Stimulated activated CD4-positive, alpha-beta T cell treated with anti-CD3 and anti-CD28 coated beads, TNF-alpha, amount 100 ng/mL, for 48 hours (primary cell): ENCODE measurements at places on chromosomes 13 and 19.
A peak's percentile ranks its signal among the peaks of the same experiment; 100 is the strongest.

GRCh38 chr13:44158098-44158521 lies 215.5 kb upstream of the SERP2 start:
- DNase-seq = no peak

GRCh38 chr19:48624067-48624594 lies 4.8 kb downstream of the SPHK2 start:
- peak; percentile 99 for DNase-seq

DNA sequence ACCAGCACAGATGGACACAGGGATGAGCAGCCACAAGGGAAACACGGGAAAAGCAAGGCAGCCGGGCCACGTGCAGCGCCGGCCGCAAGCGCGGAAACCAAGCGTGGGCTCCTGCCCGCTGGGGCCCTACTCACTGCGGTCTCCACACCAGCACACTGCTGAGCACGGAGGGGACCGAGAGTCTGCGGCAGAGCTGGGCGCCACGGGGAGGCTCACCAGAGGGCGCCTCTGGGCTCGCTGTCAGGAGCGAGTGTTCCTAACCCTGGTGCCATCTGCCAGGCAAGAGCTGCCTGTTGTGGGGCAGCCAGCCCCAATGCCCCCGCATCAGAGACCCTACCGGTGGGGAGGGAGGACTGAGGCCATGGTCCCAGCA lies 26.5 kb downstream of the MPND start:
- peak; percentile 72 for DNase-seq

GRCh38 chr13:29551214-29551613 lies 44.3 kb downstream of the SLC7A1 start:
- no peak for DNase-seq

GRCh38 chr13:39311619-39312018 lies 273.4 kb downstream of the NHLRC3 start:
- no peak for DNase-seq

- DNase-seq = no peak
These were observed 858.0 kb upstream of the SLITRK5 start for GRCh38 chr13:86813198-86813597.

- no peak for DNase-seq
These were observed 36.4 kb upstream of the IGSF23 start for GRCh38 chr19:44576843-44577565.

- no peak for DNase-seq
These were observed 9.5 kb upstream of the FFAR2 start for GRCh38 chr19:35438527-35438926.

- no peak for DNase-seq
These were observed 11.3 kb upstream of the ITM2B start for GRCh38 chr13:48221686-48222187.

- DNase-seq = no peak
These were observed 4.1 kb downstream of the TLE2 start for GRCh38 chr19:3024870-3025548.

- no peak for DNase-seq
These were observed 66.7 kb downstream of the RFC3 start for GRCh38 chr13:33884531-33885220.

DNA sequence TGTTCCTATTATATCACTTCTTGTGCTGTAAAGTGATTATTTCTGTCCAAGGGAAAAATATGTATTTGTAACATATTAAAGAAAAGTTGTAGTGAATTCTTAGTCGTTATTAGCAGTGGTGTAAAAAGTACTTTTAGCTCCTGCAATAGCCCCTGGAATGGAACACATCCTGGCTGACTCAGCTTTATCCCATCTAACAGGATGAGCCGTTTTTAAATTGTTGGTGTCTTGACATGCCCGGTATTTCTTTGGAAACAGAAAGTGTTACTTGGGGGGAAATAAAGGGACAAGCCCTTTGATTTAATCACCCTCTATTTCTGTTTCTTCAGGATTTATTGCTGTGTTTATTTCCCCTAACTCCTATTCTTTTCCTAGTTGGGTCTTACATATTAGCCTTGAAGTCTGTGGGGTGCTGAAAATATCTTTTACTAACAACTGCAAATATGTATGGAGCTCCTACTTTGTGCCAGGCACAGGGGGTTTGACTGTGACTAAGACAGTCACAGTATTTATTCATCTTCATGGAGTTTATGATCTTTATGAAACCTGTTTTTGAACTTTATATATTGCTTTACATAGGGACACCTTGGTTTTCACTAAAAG lies 17.9 kb downstream of the COG3 start:
- DNase-seq = no peak

- DNase-seq = no peak
These were observed 26.9 kb downstream of the CHAMP1 start for GRCh38 chr13:114341003-114341777.

- no peak for DNase-seq
These were observed 150.5 kb downstream of the COL4A1 start for GRCh38 chr13:110156301-110157049.

- DNase-seq = no peak
These were observed 213.4 kb downstream of the ABCC4 start for GRCh38 chr13:95087746-95088305.

GRCh38 chr13:66778461-66778860 lies 451.7 kb downstream of the PCDH9 start:
- no peak for DNase-seq
